ENCODE measurements at places on chromosomes 5 and 9.

DNA sequence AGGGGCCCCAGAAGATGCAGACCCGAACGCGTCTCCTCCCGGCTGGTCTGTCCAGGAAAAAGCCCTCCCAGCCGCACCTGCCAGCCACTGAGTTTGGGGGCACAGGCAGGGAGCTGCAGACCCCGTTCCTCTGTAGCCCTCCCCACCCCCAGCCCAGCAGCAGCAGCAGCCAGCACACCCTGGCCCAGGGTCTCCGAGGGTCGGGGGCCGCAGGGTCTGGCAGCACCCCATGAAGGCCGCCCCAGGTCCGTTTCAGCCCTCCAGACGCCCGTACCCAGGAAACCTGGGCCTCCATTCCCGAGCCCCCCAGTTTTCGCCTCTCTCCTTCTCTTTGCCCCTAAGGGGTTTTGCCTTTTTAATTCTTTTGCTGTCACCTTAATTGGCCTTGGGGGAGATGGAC is 19.7 kb downstream of the EXD3 start:
- DNase-seq = no peak

GRCh38 chr5:68318955-68319705 is 103.6 kb downstream of the PIK3R1 start:
- no peak for DNase-seq

DNA sequence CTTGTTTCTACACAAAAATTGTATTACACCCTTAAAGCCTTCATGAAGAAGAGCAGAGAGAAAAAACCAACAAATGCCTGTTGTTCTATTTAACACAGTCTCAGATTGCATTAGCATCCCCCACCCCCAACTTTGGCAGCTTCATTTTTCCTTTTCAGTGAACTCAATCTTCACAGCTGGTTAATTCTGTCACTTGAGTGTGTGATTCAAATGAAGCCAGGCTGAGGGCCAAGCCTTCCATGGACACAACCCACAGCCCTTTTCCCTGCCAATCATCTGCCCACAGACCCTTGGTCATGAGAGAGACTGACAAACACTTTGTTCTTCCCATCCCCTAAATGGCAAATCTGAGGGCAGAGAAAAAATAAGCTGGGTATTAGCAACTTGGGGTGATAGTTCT is 217.5 kb upstream of the NMUR2 start:
- DNase-seq = no peak

DNA sequence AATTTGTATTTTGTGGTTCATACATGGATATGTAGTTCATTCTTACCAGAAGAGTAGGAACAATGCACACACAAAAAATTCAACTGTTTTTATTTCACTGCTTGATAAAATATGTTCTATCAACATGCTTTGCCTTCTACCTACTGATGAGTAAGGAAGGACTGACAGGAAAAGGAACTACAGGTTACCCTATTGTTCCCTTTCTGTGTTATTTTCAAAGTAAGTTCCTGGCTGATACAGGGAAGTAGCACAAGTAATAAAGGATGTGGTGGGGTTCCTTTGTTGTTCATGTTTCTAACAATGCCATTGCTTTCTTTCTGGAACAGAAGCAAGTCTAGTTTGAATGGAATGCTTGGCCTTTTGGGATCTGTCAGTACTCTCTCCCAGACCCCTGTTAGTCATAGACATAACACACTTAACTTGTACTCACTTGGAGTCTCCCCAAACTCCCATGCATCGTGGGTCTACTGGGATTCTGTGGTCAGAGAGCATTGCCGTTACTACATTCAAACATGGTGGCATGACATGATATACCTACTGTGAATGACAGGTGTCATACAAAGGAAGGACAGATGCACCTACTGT is 20.2 kb upstream of the ALDOB start:
- DNase-seq = no peak

GRCh38 chr9:111945216-111945615 is 48.6 kb downstream of the UGCG start:
- DNase-seq = no peak

GRCh38 chr5:145941096-145941447 is 4.7 kb downstream of the SH3RF2 start:
- DNase-seq = no peak
